Stimulated activated CD4-positive, alpha-beta T cell treated with anti-CD3 and anti-CD28 coated beads, TNF-alpha, amount 100 ng/mL, for 4 hours (primary cell): ENCODE measurements at places on chromosomes 1 and 21.
A peak's percentile ranks its signal among the peaks of the same experiment; 100 is the strongest.

- no peak for DNase-seq
Observed at GRCh38 chr1:30763651-30764248, 6.2 kb upstream of the LAPTM5 start.

GRCh38 chr1:153746174-153746573 lies 18.3 kb downstream of the INTS3 start:
- DNase-seq: no peak

DNA sequence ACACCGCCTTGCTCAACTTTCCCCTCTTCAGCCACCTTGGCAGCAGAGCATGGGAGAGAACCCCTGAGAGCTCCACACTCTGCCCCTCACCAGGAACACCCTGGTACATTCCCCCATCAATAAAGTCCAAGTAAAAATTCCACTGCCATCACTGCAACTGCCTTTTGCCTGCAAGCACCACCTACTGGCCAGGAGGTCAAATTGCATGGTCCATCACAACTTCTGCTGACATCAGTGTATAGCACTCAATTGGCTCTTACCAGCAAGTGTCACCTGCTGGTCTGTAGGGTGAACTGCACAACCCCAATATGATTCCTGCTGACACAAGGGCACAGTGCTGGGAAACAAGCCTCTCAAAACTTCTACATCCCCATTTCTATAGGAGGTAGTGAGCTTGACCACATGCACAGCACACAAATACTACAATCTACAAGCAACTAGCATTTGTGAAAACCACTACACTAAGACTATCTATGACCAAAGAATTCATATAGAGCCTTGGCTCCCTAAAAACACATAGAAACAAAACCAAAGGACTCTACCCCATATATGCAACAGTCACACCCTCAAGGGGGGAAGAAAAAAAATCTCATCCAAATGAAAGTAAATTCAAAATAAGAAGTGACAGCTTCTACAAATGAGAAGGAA lies 69.2 kb downstream of the FASLG start:
- no peak for DNase-seq

DNA sequence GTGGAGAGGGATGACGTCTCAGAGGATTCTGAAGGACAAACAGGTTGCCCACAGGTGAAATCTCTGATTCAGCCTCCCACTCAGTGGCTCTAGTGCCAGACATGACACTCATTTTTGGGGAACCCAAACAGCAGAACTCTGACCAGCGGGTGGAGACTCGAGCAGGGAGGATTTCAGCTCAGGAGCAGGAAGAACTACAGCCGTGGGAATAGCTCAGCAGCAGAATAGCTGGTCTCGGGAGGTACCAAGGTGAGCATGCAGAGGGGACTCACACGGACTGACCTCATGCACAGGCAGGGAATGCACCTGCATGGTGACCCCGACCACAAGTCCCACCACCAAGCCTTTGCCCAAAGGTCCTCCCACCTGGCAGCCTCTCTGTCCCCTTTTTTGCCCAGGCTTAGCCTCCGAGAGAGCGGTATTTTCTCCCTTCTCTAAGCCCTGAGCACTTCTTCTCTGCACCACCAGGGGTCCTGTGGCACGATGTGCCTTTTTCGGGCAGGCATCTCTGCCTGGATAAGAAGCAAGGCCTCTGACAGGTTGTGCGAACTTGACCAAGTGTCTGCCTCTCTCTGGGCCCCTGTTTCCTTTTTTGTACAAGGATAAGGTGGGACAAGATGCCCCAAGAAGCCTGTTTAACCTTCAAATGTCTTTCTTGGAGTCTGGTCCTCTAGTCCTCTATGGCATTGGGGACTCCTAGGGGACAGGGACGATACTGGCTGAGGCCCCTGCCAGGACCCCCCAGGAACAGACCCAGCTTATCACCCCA lies 8.8 kb upstream of the FGR start:
- peak; percentile 47 for DNase-seq

- DNase-seq: no peak
Observed at GRCh38 chr1:84434801-84435549, 36.7 kb downstream of the DNASE2B start.

DNA sequence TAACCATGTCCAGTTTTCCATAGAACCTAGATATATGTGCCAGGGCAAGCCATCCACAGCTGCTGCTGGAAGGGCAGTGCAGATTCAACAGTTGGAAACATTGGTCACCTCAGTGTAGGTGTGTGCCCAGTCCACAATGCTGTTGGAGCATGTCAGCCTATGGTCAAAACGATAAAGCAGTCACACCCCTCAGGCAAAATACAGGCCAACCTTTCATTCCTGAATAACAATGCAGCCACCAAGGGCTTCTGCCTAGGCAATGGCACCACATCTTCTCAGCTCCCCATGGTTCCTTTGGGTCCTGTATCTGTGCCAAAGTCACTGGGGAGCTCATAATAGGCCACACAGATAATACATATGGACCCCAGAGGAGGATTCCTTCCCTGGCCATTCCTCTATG lies 15.1 kb upstream of the TBX19 start:
- DNase-seq: no peak

DNA sequence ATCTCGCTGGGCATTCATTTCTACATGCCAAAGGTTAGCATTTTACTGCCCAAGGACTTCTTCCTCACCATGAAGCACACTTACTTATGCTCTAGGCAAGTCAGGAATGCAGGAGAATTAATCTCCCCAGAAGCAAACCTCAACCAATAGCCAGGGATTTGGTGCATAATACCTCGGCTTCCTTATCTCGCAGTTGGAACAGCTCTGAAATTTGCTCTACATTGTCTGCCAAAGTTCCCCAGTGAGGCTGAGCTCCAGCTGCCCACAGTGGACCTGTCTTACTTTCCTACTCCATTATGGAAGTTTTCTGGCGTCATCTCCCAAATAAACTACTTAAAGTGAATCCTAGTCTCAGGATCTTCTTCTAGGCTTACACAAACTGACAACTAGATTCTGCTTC lies 57.6 kb upstream of the PPM1J start:
- DNase-seq: no peak

DNA sequence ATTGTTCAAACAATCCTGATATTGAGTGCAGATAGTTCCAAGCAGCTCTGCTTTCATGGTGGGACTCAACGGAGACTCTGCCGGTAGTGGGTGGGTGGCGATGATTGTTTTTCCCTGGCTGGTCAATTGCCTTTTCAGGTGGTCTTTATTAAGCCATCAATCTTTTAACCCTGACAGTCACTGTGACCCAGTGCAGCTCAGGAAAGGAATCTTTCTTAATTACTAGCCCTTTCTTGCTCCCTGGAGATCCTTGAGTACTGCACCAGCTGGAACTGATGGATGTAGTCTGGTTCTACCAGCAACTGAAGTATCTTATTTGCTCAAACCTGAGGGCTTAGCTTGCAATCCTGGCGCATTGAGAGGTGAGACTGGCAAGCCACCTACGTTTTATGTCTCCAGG lies 196.4 kb downstream of the PLPP3 start:
- DNase-seq: no peak

DNA sequence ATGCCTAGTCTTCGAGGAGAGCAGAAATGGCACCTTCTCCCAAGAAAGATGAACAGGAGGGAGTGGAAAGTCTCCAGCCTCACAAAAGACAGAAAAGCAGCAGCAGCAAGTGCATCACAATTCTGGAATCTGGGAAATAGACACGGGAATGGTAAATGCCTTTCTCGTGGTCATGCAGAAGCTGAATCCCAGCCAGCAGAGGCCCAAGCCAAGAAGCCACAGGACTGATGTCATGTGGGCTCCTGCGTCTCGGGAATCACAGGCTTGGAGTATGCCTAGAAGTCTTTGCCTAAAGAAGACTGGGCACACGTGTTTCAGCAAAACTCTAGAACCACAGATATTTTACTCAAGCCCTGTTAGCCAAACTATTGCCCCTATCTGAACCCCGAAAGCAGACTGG lies 260.3 kb upstream of the PLD5 start:
- no peak for DNase-seq

DNA sequence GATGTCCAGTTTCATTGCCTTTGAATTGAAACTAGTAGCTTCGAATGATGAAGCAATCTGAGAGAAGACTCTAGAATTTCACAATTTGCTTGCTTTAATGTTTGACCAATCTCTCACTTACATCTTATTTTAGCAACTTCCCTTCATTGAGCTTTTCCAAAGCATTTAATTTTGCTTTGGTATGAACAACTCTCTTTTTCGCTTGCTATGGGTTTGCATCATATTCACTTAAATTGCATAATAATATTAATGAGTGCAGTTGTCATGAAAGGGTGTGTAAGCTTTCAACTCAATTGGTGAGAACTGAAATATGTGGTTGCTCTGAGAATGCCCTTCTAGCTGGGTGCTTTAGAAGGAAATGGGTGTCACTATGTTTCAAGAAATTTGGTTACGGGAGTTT lies 309.2 kb downstream of the HLX start:
- DNase-seq: no peak

DNA sequence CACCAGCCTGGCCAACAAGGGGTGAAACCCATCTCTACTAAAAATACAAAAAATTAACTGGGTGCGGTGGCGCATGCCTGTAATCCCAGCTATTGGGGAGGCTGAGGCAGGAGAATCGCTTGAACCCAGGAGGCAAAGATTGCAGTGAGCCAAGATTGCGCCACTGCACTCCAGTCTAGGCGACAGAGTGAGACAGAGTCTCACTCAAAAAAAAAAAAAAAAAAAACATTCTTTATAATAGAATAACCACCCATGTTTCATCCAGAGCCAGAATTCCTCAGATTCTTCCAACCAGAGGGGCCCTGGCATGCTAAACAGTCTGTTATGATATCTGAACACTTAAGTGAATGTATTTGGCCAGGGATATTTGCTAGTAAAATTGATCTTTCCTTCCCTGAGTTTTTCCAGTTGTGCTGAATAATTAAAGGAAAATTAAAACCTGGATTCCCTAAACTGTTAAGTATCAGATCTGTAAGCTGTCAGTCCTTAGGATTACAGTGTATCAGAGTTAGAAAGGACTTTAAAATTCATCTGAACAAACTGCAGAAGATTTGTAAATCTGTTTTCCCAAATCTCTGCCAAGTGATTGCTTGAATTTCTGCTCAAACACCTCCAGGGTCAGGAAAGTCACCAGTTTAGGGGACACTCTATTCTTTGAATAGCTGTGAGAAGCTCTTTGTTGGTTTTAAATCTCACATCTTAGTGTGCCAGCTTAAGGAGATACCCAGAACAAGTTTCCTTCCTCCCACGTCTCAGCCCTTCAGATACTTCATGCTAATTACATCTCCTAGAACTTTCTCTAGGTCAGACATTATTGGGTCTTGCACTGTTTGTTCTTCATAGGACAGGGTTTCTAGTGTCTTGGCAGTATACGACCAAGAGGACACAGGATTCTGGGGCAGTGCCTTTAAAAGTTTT lies 84.6 kb upstream of the BMP8A start:
- DNase-seq: no peak

DNA sequence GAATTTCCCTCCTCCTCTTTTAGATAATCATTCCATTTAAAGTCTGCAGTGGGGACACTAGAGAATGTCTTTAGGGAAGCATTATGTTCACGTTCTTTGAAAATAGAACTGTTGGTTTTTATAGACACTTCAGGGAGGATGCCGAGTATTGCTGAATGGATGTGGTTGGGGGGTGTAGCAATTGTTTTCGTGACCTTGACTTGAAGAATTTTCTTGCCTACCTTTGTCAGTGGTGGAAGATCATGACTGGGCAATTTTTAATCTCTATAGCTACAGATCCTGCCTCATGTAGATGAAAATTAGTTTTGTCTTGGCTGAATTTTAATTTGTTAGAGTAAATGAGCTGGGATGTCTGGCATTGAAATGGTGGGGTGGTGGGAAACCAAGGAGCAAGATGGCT lies 3.8 kb downstream of the SMG7 start:
- DNase-seq: no peak

DNA sequence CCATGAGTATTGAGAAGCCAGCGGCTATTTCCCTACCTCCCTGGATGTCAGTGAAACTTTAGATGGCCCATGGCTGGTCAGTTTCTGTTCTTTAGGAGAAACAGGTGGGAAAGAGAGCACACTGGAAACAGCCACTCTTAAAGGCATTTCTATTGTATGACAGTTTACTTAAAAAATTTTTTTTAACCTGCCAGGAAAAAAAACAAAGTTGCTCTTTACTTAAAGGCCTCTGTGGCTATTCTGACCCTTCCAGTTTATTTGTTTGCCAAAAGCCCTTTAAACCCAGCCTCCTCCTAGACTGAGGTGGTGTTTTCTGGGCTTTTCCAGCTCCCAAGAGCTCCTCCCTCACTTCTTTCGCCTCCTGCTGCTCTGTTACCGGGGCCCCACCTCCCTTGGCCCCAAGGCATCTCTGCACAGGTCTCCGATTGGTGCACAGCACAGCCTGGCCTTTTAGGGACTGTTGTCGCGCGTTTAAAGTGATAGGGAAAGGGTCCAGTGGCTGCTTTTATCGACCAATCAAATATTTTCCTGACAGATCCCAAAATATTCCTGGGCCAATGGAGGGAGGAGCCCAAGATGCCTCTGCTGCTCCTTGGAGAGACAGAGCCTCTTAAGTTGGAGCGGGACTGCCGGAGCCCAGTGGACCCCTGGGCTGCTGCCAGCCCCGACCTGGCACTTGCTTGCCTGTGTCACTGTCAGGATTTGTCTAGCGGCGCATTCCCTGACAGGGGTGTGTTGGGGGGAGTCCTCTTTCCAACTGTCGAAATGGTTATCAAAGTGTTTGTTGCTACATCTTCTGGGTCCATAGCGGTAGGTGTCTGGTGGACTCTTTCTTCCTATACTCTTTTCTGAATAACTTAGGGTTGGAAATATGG lies at the start of gene SH3BGR:
Gene SH3BGR, plus strand, starts transcription at position 639 of the 875 bp plus-strand sequence. Its CDS starts 127 bp downstream, at position 766.
- no peak for DNase-seq

GRCh38 chr1:198772626-198773025 lies 133.8 kb downstream of the PTPRC start:
- no peak for DNase-seq

DNA sequence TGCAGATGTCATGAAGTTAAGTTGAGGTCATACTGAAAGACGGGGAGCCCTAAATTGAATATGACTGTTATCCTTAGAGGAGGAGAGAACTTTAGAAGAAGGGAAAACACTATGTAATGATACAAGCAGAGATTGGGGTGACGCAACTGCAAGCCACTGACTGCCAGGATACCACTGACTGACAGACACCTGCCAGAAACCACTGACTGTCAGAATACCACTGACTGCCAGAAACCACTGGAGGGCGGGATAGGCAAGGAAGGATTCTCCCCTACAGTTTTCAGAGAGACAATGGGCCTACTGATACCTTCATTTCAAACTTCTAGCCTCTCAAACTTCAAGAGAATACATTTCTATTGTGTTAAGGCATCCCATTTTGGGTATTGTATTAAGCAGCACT lies 388.7 kb downstream of the USH2A start:
- DNase-seq: no peak

DNA sequence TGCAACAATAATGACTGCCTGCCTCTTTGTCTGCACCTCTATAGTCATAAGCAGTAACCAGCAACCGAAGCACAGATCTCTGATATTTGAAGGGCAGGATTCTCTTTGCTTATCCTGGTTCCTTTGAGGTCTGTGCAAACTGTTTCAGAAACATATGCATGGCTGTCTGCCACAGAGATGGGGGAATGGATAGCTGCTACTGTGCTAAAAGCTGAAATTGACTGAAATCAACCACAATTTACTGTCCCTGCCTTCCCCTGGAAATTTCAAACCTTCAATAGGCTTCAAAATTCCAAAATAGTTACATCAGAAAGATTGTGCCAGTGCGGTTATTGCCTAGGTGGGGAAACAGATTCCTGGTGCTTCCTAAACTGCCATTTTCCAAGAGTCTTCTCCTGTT lies 136.8 kb upstream of the GORAB start:
- no peak for DNase-seq
